ENCODE measurements at places on chromosomes 7 and 10.

GRCh38 chr7:103487419-103487818, 41.4 kb upstream of the SLC26A5 start:
- DNase-seq, result no peak

- DNase-seq, result no peak
These were observed 53.6 kb upstream of the FAM133B start for GRCh38 chr7:92643821-92644220.

GRCh38 chr7:148975896-148976295, 52.4 kb downstream of the PDIA4 start:
- no peak for DNase-seq

DNA sequence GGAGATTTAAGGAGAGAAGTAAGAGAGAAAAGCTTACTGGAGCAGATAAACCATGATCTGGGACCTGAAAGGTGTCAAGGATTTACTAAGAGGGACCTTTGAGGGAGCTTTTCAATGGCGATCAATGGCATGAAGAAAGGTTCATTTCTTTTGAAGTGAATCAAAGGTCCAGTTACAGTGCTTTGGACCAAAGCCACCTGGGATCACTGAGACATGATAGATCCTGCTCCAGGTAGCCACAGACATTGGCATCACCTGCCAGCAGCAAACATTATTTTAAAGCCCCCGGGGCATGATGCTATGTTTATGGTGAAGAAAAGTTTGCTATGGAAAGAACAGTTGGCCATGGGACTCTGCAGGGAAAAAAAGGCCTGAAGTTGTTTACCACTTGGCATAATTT, 109.4 kb downstream of the SLC25A13 start:
- DNase-seq, result no peak

DNA sequence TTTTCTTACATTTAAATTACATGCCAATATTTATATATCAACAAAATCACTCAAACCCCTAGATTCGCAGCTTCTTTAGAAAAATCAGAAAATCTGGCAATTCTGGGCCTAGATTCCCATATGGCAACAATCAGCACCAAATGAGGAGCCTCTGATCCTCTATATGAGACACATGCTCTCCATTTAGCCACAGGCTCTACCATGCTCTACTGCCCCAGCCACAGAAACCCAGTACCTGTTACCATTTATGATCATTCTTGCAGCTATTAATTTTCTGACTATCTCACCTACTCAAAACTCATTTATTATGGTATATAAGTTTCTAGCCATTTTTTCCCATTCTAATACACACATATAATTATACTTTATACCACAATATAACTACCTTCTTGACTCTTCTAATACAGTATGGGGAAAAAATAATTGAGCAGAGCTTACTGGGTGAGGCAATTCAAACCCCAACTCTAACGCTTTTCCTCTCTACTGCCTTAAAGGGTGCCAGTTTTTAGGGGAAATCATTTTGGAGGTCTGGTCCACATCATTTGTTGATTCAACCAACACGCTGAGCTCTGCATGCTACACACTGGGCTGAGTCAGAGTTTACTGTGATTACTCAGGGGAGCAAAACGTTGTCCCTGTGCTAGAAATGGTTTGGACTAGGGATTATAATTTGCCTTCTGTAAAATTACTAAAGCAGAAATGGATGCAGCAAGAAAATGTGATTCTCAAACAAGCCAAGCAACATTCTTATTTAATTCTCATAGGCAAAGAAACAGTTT, 11.6 kb downstream of the PDLIM1 start:
- no peak for DNase-seq

- no peak for DNase-seq
These were observed 2.5 kb downstream of the FGL2 start for GRCh38 chr7:77197141-77197540.

- DNase-seq, result no peak
These were observed 5.0 kb downstream of the NDUFA5 start for GRCh38 chr7:123552641-123553040.

- no peak for DNase-seq
These were observed at the start of gene MMD2 for GRCh38 chr7:4958477-4959301. MMD2 (minus strand) TSS chr7:4959187; CDS start chr7:4959017, 170 bp downstream.

- DNase-seq, result no peak
These were observed 104.7 kb downstream of the SEPTIN7 start for GRCh38 chr7:35905555-35905954.

DNA sequence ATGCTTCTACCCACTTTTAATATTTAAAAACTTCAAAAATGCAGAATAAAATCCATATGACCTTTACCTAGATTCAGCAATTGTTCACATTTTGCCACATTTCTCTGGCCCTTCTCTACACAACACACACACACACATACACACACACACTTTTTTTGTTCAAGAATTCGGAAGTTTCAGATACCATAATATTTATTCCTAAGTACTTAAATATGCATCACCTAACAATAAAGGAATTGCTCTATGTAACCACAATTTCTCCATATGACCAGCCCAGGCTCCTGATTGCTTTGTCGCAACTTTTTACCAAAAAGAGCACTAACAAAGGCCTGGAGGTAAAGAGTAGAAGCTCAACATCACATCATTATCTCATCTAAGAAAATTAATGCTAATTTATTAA, 106.6 kb downstream of the FAS start:
- DNase-seq, result no peak

DNA sequence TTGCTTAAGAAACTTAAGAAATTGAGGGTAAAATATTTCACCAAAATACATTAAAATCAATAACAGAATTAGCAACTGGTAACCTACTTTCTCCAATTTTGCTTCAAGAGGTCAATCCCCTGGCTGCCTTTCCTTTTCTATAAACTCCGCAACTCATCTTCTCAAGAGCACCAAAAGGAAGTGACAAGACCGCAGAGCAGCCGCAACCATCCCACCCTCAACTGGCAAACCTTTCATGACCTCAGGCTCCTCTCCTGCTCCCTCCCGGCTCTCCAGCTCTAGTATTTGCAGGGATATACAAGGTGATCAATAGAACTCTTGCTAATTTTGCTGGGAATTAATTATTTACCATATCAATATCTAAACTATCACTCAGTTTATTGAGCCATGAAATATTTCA, 88.9 kb downstream of the ATE1 start:
- DNase-seq, result no peak

DNA sequence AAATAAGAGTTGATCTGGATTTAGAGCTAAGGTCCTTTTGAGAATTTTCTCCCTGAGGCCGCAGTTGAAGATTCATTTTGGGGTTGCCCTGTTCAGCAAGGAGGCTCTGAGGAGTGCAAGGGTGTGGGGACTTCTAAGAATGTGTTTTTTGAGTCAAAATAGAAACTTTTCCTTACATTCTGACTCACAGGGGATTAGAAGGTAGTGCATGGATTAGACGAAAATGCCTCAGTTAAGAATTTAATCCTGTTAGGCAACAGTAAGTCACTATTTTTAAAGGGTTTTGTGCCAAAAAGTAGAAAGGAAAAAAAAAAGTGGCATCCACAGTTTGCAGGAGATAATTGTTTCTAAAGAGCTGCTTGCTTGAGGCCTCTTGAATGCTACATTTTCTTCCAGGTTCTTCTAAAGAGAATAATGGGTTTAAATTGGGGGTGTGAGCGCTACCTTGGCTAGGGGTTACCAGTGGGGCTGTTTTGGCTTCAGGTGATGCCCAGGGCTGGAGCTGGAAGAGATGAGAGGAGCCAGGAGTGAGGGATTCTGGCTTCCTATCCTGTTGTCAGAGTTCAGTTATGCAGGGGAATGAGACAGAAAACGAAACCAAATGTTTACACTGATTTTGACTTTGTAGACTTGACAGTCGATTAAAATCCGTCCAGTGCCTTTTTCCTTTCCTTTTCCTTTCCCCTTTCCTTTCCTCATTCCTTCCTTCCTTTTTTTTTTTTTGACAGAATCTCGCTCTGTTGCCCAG, 52.9 kb downstream of the BAMBI start:
- no peak for DNase-seq

DNA sequence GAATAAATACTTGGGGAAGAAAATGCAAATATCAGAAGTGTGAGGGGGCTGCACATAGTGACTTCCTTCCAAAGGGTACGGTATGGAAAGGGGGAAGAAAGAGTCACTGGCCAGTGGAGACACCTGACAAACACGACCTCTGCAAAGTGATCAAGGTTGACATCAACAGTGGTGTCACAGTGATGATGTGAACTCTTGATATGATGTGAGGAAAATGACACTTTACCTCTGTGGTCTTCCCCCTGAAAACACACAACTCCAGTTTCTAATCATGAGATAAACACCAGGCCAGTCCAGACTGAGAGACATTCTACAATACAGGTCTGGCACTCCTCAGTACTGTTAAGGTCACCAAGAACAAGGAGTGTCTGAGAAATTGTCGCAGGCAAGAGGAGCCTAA, 169.7 kb downstream of the BUB3 start:
- no peak for DNase-seq

GRCh38 chr7:103613655-103614642, 167.9 kb upstream of the SLC26A5 start:
- no peak for DNase-seq
